ENCODE measurements at places on chromosomes 1 and 21.

- DNase-seq = no peak
These were observed 97.0 kb downstream of the OBSCN start for GRCh38 chr1:228304766-228305395.

DNA sequence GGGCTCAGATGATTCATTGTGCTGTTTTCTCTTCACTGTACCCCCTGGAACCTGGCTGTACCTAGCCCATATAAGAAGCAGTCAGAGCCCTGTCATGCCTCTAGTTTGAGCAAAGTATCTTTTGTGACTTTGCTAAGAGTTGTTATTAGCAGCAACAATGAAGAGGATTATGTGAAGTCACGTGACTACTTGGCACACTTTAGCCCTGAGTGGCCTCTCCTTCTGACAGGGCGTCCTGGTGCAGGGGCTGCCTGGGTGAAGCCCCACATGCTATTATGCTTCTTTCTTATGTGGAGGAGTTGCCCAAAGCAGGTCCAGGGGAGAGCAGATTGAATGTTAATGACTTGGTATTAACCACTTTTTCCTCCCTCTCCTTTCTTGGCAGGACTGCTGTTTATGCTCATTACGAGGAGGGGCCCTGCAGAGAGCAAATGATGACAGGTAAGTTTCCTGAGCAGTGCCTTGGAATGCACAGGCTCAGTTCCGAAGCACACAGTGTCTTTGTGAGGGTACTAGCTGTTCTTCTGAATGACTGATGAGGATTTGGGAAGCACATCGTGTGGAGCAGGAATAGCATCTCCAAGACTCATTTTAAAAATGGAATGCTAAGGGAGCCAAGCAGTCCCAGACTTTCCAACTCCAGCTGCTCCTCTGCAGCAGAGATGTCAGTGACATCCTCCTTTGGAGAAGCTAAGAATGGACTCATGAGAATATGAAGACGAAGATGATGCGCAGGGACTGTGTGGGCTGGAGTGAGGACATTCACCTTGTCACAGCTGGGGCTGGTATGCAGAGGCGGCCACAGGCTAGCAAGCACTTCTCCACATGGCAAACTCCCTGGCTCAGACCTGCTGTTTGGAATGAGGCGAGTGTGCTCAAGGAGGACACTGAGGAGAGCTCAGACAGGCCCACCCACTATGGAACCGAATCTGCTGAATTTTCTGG is 15.2 kb upstream of the ST3GAL3 start:
- DNase-seq = no peak

DNA sequence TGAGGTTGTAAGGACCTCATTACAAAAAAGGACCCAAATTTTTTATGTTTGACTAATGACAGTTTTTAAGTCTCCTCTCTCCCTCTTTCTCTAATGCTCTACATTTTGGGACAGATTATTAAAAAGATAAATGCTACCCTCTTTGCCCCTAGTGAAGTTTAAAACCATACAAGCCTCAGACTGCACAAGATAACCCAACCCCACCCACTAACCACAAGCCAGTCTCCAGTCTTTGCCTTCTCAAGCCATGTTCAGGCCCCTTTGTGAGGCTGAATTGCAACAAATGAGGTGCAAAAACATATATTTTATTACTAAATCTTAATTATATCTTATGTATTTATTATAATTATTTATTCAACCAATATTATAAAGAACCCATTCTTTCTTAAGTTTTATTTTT is 597.2 kb upstream of the BRINP3 start:
- no peak for DNase-seq

DNA sequence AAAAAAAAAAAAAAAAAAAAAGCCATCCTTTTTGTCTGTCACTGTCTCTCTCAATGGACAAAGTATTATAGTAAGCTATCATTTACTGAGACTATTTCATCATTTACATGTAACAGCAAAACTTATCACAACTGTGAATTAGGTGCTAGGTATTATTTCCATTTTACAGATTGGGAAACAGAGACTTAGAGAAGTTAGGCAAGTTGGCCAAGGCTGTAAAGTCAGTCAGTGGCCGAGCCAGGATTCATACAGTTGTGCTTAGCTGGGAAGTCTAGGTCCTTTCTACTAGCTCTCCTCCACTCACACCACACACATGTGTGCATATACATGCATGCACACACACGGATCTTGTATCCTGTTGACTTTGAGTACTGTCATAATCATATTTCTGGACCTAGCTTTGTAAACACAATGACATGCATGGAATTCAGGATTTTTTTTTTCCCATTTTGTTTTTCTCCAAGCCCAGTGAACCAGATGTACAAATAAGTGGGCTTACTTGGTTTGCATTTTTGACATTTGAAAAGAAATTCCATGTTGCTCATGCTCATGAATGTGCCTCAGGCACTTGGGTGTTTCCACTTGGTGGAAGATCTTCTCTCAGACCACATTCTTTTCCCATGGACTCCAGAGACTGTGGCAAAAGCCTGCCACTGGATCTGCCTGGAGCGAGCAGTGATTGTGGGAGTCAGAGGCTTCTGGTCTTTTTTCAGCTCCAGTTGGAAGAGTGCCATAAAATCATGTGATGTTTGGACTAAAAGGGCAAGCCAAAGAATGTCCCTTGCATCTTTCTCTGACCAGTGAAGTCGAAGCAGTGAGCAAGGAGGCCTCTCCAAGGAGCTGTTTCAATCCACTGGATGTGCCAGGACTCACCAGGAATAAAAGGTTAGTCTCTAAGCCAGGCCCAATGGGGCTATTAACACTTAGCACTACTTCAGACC is 61.7 kb upstream of the DNAJC6 start:
- DNase-seq = peak; percentile 83

- DNase-seq = peak; percentile 63
These were observed 71.2 kb upstream of the NBPF3 start for GRCh38 chr1:21368515-21369289.

GRCh38 chr1:175873290-175873935 is 130.0 kb upstream of the TNR start:
- no peak for DNase-seq

DNA sequence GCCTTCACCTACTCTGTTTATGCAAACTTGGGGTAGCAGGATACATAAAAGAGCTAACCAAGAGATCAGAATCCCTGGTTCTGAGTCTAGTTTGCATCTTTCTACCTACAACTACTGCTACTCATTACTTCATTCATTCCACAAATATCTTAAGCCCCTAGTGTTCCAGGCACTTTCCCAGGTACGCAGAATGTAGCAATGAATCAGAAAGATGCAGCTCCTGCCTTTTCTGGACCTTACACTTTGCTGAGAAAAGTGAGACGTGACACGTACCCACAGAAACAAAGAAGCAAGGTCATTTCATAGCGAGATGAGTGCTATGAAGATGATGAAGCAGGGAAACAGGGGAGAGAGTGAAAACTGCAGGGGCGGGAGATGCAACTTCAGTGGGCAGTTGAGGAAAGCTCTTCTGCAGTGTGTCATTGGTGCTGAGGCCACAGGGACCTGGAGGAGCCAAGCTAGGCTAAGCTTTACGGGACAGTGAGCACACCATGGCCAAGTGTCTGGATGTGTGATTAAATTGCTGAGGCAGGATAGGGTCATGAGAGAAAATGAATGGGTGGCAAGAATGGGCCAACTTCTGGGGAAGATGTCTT is 167.9 kb downstream of the TNFSF18 start:
- DNase-seq = no peak

GRCh38 chr1:30879126-30879786 is 29.3 kb downstream of the SDC3 start:
- no peak for DNase-seq

GRCh38 chr1:179141592-179142251 is 59.9 kb downstream of the TOR3A start:
- DNase-seq = peak; percentile 69

DNA sequence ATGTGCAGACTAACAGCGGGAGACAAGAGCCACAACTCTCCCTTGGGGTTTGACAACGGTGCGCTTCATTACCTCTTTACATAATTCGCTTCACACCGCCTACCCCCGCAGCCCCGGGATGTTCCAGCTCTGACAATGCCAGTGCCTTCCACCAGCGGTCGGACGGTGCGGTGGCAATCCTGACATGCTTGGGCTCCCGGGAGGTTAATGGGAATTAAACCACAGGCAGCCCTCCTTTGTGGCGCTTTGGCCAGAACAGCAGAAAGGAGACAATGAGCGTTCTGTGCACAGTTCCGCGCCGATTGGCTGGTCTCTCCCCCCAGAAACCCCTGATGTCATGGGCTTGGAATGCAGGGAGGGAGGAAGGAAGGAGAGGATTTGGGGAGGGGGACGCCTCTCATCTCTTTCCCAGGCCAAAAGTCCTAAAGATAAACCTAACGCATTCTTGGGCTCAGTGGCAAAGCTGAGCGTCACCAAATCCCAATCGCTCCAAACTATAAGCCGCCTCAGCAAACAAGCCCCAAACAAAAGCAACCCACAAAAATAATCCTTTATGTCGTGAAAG is 1.3 kb downstream of the CNN3 start:
- DNase-seq = peak; percentile 78

DNA sequence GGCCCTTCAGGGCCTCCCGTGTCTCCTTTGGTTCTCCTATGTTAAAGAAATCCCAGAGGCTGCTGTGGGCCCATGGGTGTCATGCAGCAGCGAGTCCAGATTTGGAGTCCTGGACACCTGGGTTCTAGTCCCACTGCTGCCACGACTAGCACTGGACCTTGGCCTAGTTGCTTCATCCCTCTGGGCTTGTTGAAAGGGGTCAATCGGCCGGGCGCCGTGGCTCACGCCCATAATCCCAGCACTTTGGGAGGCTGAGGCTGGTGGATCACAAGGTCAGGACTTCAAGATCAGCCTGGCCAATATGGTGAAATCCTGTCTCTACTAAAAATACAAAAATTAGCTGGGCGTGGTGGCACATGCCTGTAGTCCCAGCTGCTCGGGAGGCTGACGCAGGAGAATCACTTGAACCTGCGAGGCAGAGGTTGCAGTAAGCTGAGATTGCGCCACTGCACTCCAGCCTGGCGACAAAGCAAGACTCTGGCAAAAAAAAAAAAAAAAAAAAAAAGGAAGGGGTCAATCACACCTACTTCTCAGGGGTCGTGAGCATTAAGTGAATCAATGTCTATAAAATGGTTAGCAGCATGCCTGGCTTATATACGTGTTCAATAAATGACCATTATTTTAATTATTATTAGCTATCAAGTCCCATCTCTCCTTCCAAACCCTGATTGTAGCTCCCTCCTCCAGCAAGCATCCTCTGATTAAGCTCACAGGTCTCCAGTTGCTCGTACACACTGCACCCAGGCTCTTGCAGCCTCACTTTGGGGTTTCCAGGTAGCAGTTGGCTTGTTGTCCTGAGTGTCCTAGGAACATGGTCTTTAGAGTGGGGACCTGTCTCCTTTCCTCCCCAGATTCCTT is 43.8 kb downstream of the KIRREL1 start:
- no peak for DNase-seq

DNA sequence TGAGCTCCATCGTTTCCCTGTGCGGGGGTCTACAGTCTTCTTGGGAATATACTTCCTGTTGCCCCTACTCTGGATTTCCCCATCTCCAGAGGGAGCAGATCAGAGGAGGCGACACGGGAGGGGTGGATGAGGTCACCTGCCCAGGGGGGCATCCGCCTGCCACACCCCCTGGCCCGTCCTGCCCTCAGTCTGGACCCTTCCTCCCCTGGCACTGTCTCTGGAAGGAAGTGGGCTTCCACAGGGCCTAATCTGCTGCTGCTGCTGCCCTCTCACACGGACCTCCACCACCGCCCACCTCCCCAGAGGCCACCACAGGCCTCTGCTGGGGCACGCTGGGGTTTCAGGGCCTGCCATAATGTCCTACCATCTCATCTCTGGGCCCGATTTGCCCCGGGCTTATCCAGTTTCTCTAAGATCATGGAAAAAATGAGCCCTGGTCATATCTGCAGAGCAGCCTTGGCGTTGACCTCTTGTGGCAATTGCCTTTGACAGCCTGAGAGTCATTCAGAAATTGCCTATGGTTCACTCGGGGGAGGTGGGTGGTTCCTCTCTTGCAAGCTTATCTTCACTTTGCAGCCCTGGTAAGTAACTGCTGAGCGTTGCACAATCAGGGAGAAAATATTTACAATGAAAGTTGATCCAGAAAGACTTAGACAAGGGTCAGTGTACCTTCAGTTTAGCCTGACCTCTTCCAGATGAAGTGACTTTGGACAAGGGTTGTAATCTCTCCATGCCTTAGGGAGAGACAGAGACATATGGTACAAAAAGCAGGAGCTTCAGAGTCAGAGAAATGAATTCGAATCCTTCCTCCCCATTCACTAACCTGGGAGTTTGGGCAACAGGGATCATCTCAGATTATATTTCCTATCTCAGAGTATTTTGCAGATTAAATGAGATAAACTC is 252.4 kb downstream of the TOMM20 start:
- DNase-seq = peak; percentile 42

- DNase-seq = no peak
These were observed 5.9 kb downstream of the LRRC8B start for GRCh38 chr1:89530444-89531089.

DNA sequence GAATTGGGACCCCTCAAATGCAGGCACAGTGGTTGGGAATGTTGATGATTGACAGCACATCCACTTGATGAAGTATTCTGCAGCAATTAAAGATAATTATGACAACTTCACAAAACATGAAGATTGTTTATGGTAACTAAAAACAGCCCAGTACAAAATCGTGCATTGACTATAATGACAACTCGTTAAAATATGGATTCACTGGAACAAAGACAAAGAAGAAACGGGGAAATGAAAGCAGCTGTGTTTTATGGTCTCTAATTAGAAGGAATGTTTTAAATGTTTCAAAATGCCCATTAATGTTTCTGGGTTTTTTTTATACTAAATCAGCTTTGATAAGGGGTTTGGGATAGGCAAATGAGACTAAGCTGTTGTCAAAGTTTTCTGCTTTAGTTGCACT is 36.1 kb downstream of the NIPAL3 start:
- no peak for DNase-seq

DNA sequence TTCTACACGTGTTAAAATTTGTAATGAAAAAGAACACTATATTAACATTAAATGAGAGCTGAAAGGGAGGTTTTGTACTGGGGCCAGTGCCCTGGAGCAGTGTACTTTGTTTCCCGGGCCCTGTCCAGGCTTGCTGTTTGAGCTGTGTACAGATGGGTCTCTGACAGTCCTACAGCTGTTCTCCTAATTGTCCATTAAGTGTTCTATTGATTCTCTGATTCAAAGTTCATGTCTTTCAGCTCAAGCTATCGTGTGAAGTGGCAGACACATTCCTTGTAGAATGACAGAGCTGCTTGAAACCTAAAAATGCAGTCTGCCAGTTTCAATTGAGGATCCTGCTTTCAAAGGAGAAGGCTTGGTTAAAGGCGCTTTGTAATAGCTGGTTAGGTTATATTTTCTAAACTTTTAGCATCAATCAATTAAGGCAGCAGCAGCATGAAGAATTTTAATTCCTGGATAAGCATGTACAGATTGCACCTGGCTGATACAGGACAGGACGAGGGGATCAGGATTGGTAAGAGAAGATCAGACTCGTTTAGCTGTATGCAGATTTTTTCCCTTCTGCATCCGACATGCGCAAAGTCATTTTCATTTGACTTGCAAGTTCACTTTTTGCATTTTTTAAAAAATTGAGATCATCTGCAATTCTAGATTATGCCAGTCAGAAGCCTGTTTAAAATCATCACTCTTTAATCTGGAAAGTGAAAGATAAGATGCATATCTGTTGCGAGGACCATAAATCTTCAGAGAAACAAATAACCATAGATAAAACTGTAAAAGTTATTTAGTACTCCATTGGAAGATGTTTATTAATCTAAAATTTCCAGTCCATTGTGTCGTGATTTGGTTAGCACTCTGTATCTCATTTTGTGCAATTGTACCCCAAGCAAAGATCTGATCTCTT is 98.5 kb downstream of the ATG4C start:
- DNase-seq = no peak

GRCh38 chr1:14697353-14697752 is 98.9 kb downstream of the KAZN start:
- DNase-seq = no peak

GRCh38 chr1:216807696-216808095 is 84.5 kb upstream of the ESRRG start:
- DNase-seq = no peak
